Gastrocnemius medialis (tissue), 4 donors: ENCODE measurements at places on chromosomes 11 and 22.

- no peak for DNase-seq
Measured at GRCh38 chr22:46701262-46701661, 36.8 kb downstream of the CERK start.

GRCh38 chr11:12174477-12175143 lies 64.2 kb downstream of the MICAL2 start:
- DNase-seq: no peak

DNA sequence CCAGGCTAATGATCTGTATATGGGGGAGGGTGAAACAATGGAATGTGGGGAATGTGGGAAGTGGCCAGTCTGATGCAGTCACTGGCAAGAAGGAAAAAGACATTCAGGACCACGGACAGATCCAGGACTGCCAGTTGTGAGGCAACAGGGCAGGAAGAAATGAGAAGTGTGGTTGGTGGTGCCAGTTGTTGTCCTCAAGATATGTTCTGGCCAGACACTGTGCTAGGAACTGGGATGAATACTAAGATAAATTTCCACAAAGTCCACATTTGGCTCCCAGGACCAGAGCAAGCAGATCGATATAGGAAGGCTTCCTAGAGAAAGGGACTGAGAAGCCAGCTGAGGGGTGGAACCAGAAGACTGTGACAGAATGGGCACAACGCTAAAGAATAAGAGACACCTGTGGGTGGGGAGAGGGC lies 6.8 kb upstream of the TPBGL start:
- no peak for DNase-seq

DNA sequence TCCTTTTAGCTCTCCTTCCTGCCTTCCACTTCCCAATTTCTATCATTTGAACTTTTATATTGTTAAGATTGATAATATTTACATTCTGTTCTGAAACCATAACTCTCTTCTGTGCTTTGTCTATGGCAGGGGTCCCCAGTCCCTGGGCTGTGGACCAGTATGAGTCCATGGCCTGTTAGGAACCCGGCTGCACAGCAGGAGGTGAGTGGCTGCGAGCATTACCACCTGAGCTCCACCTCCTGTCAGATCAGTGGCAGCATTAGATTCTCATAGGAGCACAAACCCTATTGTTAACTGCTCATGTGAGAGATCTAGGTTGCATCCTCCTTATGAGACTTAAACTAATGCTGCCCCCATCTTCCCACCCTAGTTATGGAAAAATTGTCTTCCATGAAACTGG lies 48.4 kb upstream of the HEPHL1 start:
- no peak for DNase-seq

DNA sequence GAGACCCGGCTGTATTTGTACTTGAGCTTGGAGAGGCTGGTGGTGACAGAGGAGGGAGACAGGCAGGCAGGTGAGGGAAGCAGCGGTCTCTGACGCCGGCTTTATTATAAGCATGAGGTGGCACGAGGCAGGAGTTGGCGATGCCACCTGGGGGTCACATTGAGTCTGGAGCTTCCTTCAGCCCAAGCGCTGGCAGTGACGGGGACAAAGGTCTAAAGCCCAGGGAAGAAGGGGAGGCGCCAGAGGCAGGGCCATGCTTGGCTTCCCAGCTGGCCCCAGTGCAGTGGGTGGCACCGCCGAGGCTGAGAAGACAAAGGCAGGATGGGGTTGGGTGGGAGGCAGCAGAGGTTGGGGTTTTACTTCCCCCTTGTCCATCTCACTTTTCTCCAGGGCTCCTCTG lies 4.5 kb downstream of the FXYD2 start:
- DNase-seq: no peak

- DNase-seq: no peak
Measured at GRCh38 chr11:121754598-121754997, 301.8 kb upstream of the SORL1-AS1 start.

DNA sequence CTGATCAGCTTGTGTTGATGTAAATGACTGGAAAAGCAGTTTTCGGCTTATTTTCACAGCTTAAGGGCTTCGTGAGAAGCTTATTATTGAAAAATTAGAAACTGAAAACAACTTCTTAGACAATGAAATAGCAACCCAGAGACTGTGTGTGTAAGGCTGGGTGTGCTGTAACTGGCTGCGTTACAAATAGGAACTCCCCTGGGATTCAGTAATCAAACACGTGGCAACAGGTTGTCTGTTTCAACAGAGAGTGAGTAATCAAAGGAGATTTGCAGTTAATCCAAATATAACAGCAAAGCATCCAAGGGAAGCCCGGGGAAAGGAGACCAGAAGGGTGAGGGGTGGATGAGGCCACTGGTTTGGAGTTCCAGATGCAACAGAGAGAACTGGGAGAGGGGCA lies 19.2 kb downstream of the NTM start:
- DNase-seq: no peak

DNA sequence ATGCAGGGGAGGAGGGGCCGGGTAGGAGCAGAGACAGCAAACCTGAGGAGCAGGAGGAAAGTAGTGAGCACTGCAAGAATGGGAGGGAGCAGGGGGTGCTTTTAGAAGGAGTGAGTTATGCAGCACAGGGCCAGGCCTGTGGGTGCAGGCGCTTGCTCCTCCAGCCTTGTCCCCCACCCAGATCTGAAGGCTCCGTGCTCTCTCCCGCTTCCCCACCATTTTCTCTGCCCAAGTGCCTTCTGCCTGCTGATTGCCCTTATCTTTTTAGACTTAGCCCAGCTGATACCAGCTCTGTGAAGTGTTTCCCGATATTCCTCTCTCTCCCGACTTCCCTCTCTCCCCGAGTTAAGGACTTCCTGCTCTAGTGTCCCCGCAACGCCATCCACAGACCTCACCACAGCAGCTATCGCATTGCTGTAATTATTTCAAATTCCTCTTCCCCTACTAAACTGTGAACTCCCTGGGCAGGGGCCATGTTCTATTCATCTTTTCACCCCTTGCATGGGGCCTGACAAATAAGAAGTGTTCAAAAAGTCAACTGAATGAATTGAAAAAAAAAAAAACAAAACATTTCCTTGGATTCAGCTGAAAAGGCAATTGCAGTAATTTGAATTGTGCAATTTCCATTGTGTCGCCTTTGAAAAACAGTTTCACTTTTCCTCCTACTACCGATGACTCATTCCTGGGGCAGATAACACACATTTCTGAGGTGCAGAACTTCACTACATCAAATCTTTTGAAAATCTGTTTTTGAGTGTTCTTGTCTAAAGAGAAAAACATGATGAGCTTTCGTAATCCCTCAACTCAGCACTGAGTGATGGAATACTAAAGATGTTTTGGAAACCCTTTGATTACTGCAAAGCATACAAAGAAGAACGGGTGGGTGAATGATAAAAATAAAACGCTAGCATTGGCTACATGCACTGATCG lies 69.7 kb upstream of the BMAL1 start:
- no peak for DNase-seq

GRCh38 chr11:78783846-78784245 lies 209.2 kb upstream of the NARS2 start:
- DNase-seq: no peak

- no peak for DNase-seq
Measured at GRCh38 chr11:2763984-2764383, 64.2 kb upstream of the KCNQ1OT1 start.

DNA sequence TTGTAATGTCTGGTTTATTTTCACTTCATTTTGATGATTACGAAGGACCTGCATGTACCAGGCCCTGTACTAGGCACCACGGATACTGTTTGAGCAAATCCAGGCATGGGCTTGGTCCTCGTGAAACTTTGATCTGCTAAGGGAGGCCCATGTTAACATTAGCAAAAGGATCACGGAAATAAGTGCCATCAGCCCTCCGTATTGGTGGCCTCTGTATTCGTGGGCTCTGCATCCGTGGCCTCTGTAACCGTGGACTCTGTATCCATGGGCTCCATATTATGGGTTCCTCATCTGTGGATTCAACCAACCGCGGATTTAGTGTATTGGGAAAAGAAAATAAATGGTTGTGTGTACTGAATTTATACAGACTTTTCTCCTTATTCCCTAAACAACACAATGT lies 8.7 kb downstream of the ARHGAP8 start:
- no peak for DNase-seq

GRCh38 chr22:31305194-31305593 lies 12.9 kb upstream of the PIK3IP1 start:
- DNase-seq: no peak

DNA sequence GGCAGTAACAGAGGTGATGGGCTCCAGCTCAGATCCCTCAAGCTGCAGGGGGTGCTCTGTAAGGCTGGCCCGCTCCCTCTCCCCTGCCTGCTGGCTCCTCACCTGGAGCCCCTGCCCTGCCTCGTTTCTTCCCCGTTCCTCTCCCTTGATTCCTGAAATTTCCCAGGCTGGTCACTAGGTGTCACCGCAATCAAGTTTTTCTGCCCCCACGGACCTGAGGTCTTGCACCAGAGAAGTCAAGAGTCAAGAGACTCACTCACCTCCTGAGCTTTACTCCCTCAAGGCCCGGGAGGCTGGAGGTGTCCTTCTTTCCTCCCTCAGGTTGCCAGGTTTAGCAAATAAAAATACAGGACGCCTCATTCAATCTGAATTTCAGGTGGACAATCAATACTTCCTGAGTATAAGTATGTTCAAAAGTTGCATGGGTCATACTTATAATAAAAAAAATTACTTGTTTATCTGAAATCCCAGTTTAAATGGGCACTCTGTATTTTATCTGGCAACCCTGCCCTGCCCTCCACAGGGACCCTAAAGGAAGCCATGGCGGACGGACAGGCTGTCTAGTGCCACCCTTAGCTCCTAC lies 69.2 kb downstream of the SCUBE1 start:
- no peak for DNase-seq

DNA sequence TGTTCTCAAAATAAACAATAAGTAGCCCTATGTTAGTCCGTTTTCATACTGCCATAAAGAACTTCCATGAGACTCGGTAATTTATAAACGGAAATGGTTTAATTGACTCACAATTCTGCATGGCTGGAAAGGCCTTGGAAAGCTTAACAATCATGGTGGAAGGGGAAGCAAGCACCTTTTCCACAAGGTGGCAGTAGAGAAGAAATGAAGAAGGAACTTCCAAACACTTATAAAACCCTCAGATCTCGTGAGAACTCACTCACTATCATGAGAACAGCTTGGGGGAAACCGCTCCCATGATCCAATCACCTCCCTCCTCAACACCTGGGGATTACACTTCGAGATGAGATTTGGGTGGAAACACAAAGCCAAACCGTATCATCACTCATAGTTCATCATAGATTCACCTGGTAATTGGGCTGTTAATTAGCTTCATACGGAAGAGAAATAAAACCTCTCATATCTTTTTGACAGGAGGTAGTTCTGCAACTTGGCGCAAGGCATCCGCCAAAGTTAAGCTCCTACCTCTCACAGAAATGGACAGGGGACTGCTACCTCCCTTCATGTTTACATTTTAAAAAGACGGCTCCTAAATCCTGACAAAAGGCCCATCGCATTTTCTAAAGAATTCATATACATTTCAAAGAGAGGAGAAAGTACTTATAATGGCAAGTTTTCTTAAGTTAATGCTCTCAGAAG lies 49.0 kb downstream of the MUC15 start:
- no peak for DNase-seq

DNA sequence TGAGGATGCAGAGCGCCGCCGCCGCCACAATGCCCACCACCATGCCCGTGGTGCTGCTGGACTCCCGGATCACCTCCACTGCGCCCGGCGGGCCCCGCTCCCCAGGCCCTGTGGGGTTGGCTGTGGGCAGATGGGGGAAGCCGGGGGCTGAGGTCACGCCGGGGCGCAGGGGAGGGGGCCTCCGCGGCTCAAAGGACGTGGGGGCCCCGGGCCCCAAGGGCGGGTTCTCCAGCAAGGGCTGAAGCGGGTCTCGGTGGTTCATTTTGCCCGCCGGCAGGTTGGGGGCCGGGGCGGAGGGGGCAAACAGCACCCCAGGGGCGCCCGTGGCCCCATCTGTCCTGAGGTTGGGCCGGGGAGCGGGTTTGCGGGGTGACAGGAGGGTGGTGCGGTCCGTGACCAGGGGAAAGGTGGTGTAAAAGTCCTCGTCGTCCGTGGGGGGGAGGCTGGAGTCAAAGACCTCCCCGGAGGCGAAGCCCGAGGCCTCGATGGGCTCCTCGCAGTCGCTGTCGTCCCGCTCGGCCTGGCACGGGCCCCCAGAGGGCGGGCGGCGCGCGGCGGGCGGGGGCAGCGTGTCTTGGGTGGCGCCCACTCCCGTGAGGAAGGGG lies 16.5 kb downstream of the SLC22A12 start:
- DNase-seq: no peak

DNA sequence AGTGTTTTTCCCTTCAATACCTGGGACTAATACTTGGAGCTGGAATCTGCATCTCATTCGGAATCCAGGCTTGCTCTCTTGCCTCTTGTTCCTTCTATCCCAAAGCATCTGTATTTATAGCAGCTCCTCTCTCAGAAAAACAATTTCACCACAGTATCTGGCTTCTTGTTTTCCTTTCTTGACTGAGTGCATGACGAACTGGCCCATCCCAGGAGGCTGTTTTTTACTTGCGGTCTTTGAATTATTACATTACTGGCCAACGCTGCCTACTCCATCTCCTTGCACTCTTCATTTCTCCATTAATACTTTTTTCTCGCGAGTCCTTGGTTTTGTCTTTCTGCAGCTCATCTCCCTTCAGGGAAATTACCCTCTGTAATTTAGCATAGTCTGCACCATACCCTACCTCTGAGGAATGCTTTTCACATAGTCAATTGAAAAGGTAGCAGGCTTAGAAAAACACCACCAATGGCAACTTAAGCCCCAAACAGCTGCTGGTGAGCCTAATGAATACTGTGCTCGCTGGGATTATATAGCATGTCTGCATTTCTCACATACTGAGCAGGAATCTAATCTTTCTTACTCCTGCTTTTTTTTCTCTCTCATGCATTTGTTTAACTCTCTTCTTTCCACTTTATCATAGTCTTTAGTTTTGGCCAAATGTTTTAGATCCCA lies 277.4 kb upstream of the SESN3 start:
- DNase-seq: peak; percentile 21

- DNase-seq: no peak
Measured at GRCh38 chr11:95920460-95921105, 3.3 kb downstream of the MTMR2 start.

DNA sequence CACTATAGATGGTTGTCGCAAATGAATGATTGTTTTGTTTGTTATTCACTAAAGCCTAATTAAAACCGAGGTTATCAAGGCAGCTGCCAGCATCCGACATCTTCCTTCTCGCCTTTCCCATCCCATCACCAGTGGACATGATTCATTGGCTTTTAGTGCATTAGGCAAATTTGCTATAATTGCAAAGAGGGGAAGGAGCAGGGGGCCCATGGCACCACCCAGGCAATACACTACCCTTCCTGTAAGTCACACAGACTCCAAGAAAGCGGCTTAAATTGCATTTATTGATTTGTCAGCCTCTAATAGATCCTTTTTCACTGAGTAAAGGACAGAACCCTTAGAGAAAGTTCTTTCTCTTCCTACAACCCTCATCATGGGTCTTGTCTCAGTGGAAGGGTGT lies 169.2 kb upstream of the NCAM1 start:
- no peak for DNase-seq

DNA sequence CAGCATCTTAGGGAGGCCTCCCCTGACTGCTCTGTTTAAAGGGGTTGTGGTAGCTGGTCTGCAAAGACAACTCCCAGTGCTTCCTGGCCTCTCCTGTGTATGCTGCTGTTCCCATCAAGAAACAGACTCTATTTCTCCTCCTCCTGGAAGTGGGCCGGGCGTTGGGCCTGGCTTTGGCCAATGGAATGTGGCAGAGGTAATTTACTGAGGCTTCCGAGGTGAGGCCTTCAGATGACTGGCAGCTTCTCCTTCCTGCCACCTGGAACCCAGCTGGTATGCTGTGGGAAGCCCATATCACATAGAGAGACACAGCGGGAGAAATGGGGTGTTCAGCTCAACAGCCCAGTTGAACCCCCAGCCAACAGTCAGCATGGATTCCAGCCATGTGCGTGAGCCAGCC lies 25.1 kb upstream of the EIF3D start:
- DNase-seq: no peak
